Activated naive CD8-positive, alpha-beta T cell treated with anti-CD3 and anti-CD28 coated beads for 36 hours (primary cell): ENCODE measurements at places on chromosomes 13 and 19.

GRCh38 chr13:43805071-43805468 is 18.3 kb upstream of the ENOX1 start:
- DNase-seq: no peak

- peak; percentile 65 for DNase-seq
Observed at GRCh38 chr13:26929971-26930730, 169.6 kb upstream of the GPR12 start.

- DNase-seq: no peak
Observed at GRCh38 chr13:50493683-50494082, 349.8 kb downstream of the DLEU7 start.

- no peak for DNase-seq
Observed at GRCh38 chr19:4588291-4588761, 28.8 kb upstream of the SEMA6B start.

- DNase-seq: no peak
Observed at GRCh38 chr13:28564030-28564429, 69.1 kb upstream of the FLT1 start.
